SW 1271 (cell line): ENCODE measurements at places on chromosomes 4 and X.

GRCh38 chr4:85126991-85127591, 160.6 kb upstream of the WDFY3 start:
- DNase-seq = no peak

DNA sequence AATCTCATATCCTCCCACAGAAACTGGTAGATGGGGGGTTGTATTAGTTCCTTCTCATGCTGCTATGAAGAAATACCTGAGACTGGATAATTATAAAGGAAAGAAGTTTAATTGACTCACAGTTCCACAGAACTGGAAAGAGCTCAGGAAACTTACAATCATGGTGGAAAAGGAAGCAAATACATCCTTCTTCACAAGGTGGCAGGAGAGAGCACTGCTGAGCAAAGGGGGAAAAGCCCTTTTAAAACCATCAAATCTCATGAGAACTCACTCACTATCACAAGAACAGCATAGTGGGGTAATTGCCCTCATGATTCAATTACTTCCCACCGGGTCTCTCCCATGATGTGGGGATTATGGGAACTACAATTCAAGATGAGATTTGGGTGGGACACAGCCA, 250.5 kb upstream of the GPRIN3 start:
- no peak for DNase-seq

DNA sequence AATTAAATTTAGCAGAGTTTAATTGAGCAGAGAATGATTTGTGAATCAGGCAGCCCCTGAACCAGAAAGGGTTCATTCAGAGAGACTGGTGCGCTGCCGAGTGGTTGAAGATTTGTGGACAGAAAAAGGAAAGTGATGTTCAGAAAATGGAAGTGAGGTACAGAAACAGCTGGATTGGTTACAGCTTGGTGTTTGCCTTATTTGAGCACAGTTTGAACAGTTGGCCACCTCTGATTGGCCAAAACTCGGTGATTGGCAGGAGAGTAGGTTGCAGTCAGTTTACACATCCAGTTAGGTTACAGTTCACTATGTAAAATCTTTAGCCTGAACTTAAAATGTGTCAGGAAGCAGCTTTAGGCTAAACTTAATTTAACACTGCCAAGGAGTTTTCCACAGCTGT, 14.9 kb downstream of the MID1IP1 start:
- DNase-seq = no peak

DNA sequence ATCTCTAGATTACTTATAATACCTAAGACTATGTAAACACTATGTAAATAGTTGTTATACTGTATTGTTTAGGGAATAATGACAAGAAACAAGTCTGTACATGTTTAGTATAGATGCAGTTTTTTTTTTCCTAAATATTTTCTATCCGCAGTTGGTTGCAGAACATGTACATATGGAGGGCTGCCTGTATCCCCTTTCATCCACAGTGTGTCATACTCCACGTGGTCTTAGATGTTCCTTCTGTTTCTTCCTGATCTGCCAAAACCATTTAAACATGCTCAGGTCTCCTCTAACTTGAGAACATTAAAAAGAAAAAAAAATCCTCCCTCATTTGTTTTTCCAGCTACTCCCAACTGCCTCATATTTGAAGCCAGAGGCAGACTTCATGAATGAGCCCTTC, 14.0 kb downstream of the OCIAD1 start:
- no peak for DNase-seq

DNA sequence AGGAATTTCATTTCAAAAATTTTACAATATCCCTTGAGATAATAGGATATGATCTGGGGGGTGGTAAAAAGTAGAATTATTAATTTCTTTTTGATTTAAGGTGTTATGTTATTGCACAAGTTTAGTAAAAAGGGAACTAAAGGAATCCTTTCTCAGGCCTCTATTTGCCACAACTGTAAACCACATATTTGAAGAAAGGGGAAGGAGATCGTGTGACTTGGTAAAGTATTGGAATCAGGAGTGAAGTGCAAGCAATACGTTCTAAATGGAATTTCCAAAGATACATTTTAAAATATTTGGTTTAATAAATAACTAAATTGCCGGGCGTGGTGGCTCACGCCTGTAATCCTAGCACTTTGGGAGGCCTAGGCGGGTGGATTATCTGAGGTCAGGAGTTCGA, 35.3 kb upstream of the SCRG1 start:
- no peak for DNase-seq

- peak; percentile 70 for DNase-seq
Measured at GRCh38 chr4:38889143-38889542, 21.5 kb downstream of the FAM114A1 start.

- DNase-seq = no peak
Measured at GRCh38 chrX:34656842-34657725, at the start of gene TMEM47. TMEM47 (minus strand) TSS chrX:34657285; CDS start chrX:34657029, 256 bp downstream.

DNA sequence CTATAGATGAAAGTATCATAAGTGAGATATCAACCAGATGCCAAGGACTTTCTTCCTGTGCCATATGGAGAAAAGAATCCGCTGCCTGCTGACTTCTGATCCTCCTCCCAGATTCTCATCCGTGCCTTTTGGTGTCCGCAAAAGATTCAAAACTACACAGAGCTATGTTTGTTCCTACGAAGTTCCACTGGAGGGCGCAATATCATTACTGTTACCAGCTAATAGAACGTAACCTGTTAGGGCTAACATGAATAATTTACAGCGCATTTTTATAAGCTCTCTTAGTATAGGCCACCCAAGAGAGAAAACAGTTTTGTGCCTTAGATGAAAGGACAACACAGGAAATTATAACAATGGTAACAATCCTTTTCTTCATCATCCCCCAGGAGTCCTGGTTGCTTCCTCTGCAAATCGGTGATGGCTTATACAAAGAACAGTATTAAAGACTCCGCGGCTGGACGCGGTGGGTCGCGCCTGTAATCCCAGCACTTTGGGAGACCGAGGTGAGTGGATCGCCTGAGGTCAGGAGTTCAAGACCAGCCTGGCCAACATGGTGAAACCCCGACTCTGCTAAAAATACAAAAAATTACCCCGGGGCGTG, 22.8 kb upstream of the CENPVL3 start:
- DNase-seq = no peak

- no peak for DNase-seq
Measured at GRCh38 chrX:1327651-1328304, 8.8 kb upstream of the IL3RA start.

GRCh38 chr4:10267066-10267465, 150.5 kb upstream of the WDR1 start:
- no peak for DNase-seq

- DNase-seq = no peak
Measured at GRCh38 chr4:24195991-24196736, 306.3 kb upstream of the PPARGC1A start.

- DNase-seq = no peak
Measured at GRCh38 chr4:15779306-15779705, 1.2 kb downstream of the CD38 start.

DNA sequence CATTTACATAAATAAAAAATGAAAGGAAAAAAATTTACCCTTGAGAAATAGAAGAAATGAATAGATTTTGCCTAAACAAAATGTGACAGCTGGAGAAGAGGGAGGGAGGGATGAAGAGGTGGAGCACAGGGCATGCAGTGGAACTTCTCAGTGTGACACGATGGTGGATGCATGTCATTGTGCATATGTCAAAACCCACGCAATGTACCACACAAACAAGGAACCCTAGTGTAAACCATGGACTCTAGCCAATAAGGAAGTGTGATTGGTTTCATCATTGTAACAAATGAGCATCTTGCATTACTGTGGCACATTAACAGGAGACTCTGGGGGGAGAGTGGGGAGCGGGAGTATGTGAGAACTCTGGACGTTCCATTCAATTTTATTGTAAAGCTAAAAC, 58.6 kb downstream of the GATB start:
- no peak for DNase-seq

DNA sequence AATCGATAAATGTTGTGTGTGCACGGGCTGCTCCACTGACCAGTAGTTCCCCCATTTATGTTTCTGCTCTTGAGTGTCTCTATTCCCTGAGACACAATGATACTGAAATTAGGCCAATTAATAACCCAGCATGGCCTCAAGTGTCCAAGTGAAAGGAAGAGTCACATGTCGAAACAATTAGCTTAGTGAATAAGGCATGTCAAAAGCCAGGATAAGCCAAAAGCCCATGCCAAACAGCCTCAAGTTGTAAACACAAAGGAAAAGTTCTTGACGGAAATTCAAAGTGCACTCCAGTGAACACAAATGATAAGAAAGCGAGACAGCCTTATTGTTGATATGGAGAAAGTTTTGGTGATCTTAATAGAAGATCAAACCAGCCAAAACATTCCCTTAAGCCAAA, 167.1 kb upstream of the C1QTNF7 start:
- DNase-seq = no peak

DNA sequence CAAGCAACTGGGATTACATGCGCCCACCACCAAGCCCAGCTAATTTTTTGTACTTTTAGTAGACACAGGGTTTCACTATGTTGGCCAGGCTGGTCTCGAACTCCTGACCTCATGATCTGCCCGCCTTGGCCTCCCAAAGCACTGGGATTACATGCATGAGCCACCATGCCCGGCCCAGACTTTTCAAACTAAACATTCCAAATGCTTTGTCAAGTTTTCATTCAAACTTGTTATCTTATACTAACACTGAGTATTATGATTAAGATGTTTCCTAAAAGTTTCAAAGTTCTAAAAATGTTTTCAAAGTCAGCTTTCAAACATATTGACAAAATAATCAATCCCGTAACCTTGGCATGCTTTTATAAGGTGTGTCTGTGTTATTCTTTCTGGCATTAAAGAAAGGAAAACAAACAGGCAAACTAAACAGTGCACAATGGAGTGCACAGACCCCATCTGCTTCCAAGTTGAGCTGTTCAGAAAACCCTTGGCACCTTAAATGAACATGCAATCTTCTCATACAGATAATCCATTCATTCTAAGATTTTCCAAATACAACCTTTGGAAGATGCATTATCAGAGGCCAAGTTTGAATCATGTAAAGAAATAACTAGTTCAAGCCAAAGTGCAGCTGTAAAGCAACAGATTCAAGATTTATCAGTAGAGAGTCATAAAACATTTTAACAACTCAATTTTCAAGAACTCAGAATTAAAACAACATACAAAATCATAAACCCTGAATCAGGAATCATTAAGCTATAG, 49.1 kb downstream of the ABCG2 start:
- no peak for DNase-seq

DNA sequence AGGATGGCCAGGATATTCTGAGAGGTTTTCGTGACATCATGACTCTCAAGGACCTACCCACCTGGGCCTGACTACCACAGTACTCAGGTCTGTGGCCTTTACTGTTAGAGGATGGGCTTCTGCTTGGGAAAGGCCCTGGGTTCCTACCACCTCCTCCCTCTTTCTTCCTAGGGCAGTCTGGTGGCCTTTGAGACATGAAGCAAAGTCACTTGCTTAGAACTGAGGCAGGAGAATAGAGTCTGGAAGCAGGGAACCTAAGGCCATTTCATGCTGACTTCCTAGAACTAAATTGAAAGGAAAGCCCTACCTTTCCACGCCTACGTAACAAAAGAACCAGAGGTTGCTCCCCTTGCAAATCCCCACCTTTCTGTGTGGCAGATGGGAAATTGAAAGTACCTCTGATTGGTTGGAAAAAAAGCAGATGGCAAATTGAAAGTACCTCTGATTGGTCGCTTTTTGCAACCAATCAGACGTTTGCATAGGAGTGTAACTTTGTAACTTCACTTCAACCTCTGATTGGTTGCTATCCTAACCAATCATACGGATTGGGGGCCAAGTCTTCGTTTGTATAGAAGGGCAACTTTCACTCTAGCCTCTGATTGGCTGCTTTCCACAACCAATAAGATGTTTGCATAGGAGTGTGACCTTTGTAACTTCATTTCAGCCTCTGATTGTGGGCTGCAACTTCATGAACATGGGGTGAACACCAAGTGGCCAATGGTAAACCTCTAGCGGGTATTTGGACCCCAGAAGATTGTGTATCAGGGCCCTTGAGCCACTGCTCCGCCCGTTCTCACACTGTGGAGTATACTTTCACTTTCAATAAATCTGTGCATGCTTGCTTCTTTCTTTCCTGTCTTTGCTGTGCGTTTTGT, 9.9 kb upstream of the AKAP14 start:
- DNase-seq = no peak

DNA sequence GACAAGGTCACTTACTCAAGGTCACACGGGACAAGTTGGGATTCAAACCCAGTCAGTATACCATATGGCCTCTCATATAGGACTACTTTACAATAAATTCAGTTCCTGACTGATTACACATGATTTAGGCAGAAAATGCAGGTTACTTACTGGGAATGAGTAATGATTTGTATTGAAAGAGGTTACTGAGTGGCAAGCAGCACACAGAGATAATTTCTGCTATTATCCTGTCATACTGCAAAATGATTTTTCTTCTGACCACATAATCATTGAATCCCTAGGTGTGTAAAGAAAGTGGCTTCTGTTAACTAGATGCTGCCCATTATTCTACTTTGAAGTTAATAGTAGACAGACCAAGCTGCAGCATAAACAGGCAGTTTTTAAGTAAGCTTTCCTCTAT, 8.2 kb downstream of the FREM3 start:
- no peak for DNase-seq

DNA sequence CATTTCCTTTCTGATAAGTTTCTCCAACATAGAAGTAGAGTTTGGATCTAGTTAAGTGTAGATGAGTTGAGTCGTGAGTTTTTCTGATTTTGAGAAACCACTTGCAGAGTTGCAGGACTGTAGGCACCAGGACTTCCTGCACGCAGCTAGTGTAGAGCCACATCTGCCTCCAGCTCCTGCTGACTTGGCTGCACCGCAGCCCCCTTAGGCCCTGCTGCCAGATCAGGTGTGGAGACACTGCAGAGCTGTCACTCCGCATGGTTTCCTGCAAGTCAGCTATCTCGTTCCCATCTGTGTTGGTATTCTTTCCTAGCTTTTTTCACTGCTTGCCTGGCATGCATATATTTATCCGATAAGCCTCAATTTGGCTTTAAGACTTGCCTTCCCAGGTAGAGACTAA, 48.9 kb downstream of the PCDH7 start:
- no peak for DNase-seq

DNA sequence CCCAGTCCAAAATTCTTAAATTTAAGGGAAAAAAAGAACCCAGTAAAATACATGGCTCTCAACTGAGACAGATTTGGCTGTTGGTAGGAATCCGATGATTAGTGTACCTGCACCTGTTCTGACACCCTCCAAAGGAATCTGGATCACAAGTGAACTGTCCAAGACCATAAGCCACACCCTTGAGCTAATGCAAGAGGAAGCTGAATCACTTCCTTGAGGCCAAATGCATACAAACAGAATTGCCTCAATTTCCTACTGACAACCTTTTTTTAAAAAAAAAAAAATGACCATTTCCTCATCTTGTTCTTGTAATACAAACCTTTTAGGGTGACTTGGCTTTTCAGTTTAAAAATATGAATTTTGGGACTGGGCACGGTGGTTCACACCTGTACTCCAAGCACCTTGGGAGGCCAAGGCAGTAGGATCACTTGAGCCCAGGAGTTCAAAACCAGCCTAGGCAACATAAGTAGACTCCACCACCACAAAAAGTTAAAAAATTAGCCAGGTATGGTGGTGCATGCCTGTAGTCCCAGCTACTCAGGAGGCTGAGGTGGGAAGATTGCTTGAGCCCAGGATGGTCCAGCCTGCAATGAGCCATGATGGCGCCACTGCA, 10.7 kb upstream of the FBXL5 start:
- peak; percentile 84 for DNase-seq

GRCh38 chr4:44351069-44351468, 97.5 kb downstream of the KCTD8 start:
- DNase-seq = no peak

GRCh38 chr4:84855774-84856173, 110.7 kb downstream of the WDFY3 start:
- DNase-seq = no peak
